Activated T-cell treated with anti-CD3 and anti-CD28 coated beads, Interleukin-2, amount 50 U/mL, for 4 hours (primary cell): ENCODE measurements at places on chromosomes 2 and 18.

GRCh38 chr2:14336759-14337382 is 295.6 kb upstream of the LRATD1 start:
- no peak for DNase-seq

- DNase-seq: no peak
Measured at GRCh38 chr2:64839844-64840243, 149.4 kb upstream of the SLC1A4 start.

DNA sequence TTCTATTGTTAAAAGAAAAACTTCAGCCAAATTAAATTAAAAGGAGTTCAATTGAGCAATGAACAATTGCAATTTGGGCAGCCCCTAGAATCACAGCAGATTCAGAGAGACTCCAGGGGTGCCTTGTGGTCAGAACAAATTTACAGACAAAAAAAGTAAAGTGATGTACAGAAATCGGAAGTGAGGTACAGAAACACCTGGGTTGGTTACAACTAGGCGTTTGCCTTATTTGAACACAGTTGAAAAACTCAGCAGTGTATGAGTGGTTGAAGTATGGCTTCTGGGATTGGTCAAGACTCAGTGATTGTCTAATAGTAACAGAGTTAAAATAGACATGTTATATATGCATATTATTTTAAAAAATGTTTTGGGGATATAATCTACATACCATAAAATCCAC is 98.5 kb upstream of the ZSWIM2 start:
- no peak for DNase-seq

DNA sequence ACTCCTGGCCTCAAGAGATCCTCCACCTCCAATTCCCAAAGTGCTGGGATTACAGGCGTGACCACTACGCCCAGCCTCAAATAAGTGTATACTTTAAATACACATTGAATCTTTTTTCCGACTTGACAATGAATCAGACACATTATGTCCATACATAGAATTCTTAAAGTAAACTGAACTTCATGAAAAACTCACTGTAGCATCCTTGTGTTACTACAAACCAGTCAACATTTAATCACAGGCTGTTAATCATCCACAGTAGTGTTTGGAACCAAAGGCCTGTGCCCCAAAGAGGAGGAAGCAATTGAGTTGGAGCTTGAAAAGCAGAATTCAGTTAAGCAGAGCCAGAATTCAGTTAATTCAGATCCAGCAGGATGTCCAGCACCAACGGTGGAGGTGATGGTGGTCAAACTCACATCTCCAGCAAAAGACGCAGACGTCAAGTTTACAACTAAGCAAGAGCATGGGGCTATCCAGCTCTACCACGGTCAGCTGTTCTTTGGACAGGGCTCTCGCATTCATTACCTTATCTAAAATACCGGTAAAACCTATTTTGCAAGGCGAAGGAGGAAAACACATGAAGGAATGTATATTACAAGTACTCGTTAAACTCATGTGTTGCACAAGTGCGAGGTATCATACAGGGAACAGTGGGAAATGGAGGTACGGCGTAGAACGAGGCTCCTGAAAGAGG is 1.2 kb downstream of the SLC39A6 start:
- DNase-seq: no peak

GRCh38 chr2:30653847-30654246 is 153.4 kb downstream of the CAPN13 start:
- no peak for DNase-seq

- no peak for DNase-seq
Measured at GRCh38 chr18:12296087-12296403, 12.0 kb upstream of the TUBB6 start.
